Esophagus squamous epithelium (tissue), 5 donors: ENCODE measurements at places on chromosomes 3 and 15.

GRCh38 chr15:38189671-38190295 is 62.9 kb upstream of the SPRED1 start:
- no peaks in the 10 kb centered on the region for H3K36me3 ChIP-seq
- H3K4me3 ChIP-seq: no peak overlapping the region
- H3K27ac ChIP-seq: no peak overlapping the region
- H3K4me1 ChIP-seq: no peaks in the 10 kb centered on the region
- no peaks in the 10 kb centered on the region for H3K27me3 ChIP-seq

GRCh38 chr3:40191850-40192448 is 117.6 kb upstream of the EIF1B start:
- no peaks in the 10 kb centered on the region for H3K4me1 ChIP-seq
- DNase-seq: no peak
- no peak overlapping the region for H3K4me3 ChIP-seq

- H3K4me1 ChIP-seq: no peaks in the 10 kb centered on the region
- no peaks in the 10 kb centered on the region for H3K36me3 ChIP-seq
- H3K27me3 ChIP-seq: no peaks in the 10 kb centered on the region
- H3K4me3 ChIP-seq: no peak overlapping the region
Measured at GRCh38 chr3:8456412-8456811, 45.2 kb upstream of the LMCD1 start.

GRCh38 chr3:57150113-57150581 is 15.0 kb downstream of the IL17RD start:
- no peak for DNase-seq
- H3K27ac ChIP-seq: no peak overlapping the region
- H3K36me3 ChIP-seq: no peaks in the 10 kb centered on the region
- no peaks in the 10 kb centered on the region for H3K27me3 ChIP-seq
- H3K4me3 ChIP-seq: no peak overlapping the region
- H3K4me1 ChIP-seq: peaks cover 29% of the 10 kb centered on the region

- H3K27ac ChIP-seq: no peak overlapping the region
- H3K4me1 ChIP-seq: peaks cover 11% of the 10 kb centered on the region
- no peaks in the 10 kb centered on the region for H3K27me3 ChIP-seq
- H3K36me3 ChIP-seq: no peaks in the 10 kb centered on the region
- DNase-seq: no peak
Measured at GRCh38 chr3:188842639-188843038, 329.1 kb upstream of the TPRG1 start.

DNA sequence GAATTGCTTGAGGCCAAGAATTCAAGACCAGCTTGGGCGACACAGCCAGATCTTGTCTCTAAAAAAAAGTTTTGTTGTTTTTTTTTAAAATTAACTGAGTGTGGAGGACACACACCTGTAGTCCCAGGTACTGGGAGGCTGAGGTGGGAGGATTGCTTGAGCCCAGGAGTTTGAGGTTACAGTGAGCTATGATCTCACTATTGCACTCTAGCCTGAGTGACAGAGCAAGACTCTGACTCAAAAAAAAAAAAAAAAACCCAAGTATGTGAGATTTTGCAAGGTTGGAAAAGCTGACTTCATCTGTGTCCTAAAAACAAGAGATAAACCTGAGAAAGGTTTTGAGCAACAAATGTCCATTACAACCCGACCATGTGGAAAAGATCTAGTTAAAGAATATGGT is 5.4 kb upstream of the TOPBP1 start:
- H3K27ac ChIP-seq: no peak overlapping the region
- H3K4me1 ChIP-seq: peaks cover 21% of the 10 kb centered on the region
- H3K27me3 ChIP-seq: peaks cover 6% of the 10 kb centered on the region
- no peak for DNase-seq

DNA sequence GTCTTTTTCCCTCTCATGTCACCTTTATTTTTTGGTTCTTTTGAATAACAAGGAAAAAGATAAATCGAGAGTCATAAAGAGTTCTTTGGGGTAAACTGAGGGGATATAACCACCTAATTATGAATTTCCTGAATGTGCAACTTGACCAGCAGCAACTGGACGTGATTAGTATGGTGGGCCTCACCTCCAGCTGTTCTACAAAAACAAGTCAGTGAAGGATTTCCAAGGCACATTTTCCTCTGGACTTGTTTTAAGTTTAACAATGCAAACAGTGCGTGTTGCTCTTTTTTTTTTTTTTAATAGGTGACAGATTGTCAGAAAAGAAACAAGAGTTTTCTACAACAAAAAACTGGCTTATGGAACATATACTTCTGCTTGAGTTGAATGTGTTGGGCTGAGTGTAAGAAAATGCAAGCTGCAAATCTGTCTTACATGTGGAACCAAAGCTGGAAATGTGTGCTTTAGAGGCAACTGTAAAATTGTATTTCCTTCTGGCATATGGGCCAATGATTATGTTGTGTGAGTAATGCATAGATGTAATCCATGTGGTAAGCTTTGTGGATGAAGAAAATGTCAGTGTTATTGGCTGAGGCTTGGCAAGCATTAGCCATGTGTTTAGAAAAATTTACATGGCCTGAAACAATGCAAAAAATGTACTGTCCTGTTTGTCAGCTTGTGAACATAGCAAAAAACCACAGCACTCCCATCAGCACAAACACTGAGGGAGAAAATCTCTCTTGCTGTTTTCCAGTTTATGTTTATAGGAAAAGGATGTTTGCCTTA is 44.5 kb upstream of the FNDC3B start:
- no peak overlapping the region for H3K4me3 ChIP-seq
- no peaks in the 10 kb centered on the region for H3K27me3 ChIP-seq
- H3K36me3 ChIP-seq: no peaks in the 10 kb centered on the region
- no peak overlapping the region for H3K27ac ChIP-seq

DNA sequence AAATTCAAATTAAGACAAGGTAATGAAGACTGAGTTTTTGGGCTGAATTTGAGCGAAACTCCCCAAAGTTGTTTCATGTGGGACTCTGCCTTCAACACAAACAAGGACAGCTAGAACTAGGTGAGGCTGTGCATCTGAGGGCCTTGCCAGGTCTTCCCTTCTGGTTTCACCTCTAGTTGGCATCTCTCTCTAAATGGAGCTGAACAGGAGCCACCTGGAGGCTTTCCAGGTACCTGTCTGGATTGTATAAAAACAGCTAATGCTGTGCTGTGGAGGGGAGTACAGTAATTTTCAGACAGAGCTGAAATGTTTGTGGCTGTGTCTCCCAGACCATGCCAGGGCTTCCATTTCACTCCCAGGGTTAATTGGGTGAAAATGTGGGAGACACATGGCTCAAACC is 27.1 kb downstream of the TRIM71 start:
- H3K27me3 ChIP-seq: no peaks in the 10 kb centered on the region
- H3K4me1 ChIP-seq: no peaks in the 10 kb centered on the region
- DNase-seq: no peak
- H3K36me3 ChIP-seq: no peaks in the 10 kb centered on the region

DNA sequence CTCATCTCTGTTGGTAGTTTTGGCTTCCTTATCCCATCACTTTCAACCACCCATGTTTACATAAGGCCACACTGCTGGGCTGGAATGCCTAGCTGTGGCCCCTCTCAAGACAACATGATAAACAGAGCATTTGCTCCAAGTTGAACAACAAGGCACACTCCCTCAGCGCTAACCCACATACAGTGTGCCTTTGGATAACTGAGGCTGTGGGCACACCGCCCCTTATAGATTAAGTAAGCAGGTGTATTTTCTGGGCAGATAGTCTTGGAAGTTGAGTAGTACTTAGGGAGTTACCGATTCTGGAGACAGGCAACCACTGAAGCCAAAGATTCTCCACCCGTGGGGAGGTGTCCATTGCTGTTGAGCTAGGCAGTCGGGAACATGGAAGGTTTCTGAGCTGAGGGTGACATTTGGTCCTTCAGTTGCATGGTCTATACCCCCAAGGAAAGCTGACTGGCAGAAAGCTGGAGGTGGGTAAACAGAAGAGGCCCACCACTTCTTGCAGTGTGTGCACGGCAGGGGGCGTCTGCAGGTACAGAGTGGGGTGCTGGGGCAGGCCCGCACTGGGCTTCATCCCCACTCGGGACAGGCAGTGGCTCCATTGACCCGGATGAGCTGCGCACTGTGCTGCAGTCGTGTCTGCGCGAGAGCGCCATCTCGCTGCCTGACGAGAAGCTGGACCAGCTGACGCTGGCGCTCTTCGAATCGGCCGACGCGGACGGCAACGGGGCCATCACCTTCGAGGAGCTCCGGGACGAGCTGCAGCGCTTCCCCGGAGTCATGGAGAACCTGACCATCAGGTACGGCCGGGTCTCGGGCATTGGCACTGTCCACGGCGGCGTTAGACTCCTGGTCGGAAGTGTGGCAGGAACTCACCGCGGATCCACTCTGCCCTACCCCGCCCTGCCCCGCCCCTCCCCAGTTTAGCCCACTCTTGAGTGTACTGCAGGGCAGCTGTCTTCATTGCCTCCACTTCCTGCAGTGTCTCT is 16.8 kb downstream of the NOX5 start:
- no peaks in the 10 kb centered on the region for H3K27me3 ChIP-seq
- no peaks in the 10 kb centered on the region for H3K36me3 ChIP-seq
- H3K4me3 ChIP-seq: peak overlapping the region; percentile 7
- H3K4me1 ChIP-seq: peaks cover 5% of the 10 kb centered on the region
- no peak for DNase-seq

GRCh38 chr3:172675441-172676193 is 35.2 kb downstream of the NCEH1 start:
- H3K4me3 ChIP-seq: no peak overlapping the region
- H3K36me3 ChIP-seq: no peaks in the 10 kb centered on the region
- H3K27me3 ChIP-seq: no peaks in the 10 kb centered on the region
- no peak for DNase-seq

DNA sequence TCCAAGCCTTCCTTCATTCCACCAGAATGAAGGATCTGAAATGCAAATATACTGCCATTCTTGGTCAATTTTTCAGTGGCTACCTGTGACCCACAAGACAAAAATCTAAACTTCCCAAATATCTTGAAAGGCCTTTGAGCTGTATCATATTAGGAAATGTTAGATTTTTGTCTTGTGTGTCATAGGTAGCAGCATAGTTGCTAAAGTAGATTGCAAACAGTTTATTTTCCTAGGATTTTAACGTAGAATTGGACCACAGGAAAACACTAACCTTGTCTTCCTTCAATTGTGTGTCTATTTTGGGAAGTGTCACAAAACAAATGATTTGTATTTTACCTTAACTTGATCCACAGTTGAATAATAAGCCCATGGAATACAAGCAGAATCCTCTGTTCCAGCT is 42.4 kb downstream of the CP start:
- no peaks in the 10 kb centered on the region for H3K27me3 ChIP-seq
- H3K4me1 ChIP-seq: no peaks in the 10 kb centered on the region
- DNase-seq: no peak
- H3K36me3 ChIP-seq: no peaks in the 10 kb centered on the region
- no peak overlapping the region for H3K4me3 ChIP-seq

DNA sequence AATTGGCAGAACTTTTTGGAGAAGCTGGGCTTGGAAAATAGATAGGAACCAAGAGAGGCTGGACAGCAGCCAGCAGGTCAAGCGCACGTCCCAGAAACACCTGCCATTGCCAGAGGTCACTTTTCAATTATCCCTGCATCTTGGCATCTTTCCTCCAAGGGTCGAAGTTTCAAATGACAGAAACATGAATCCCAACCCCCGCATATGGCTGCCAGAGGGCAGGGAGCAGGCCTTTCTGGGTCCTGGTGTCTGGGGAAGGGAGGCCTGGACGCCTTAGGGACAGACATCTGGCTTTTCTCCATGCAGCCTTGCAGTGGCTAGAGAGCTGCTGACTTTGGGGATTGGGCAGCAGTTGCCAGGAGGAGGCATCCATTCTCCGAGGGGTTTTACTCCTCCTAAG is 164.5 kb upstream of the TPM1 start:
- H3K27ac ChIP-seq: no peak overlapping the region
- H3K4me1 ChIP-seq: peaks cover 2% of the 10 kb centered on the region
- no peak for DNase-seq
- H3K27me3 ChIP-seq: peaks cover 92% of the 10 kb centered on the region
- H3K4me3 ChIP-seq: no peak overlapping the region

DNA sequence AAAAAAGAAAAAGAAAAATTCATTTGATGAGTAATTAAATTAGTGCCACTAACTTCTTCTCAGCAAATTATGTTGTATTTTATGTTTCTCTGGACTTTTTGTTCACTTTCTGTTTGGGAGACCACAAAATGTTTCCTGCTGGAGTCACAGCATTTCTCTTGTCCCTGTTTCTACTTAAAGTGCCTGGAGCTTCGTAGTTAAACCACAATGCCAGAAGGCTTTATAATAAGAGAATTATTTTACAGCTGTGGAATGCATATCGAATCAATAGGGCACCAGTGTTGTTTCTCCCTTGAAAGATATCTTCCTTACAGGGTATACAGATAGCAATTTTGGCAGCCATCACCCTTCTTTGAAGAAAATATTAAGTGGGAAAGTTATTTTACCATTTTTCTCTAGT is 3.2 kb downstream of the DTWD1 start:
- no peaks in the 10 kb centered on the region for H3K27me3 ChIP-seq
- no peak for DNase-seq
- no peak overlapping the region for H3K27ac ChIP-seq

DNA sequence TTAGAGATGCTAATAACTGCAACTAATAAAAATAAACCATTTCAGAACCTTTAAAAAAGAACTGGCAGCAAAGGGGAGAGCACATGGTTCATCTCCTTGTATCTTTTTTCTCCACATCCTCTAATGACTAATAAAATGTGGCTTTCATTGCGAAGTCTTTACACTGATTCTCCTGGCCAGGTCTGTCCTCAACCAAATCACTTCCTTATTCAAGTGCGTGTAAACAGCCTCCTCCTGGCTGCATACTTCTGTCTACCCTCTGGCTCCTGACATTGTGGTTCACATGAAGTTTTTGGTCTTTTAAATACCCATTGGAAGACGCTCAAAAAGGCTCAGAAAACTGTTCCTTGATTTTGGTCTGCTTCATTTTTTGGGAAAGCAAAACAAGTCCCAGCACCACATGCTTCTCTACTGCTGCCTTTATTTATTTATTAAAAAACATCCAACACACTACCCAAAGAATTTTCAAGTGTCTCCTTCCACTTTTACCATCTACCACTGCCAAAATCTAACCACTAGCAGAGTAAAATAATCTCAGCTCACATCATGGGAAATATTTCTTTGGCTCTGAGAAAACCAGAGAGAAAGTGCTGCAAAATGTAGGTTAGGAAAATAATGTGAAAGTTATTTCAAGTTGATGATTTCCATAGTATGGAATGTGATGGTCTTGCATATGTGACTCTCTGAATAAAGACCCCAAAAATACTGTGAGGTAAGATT is 85.1 kb downstream of the EFL1 start:
- peaks cover 17% of the 10 kb centered on the region for H3K4me1 ChIP-seq
- peaks cover 4% of the 10 kb centered on the region for H3K36me3 ChIP-seq
- H3K4me3 ChIP-seq: no peak overlapping the region
- H3K27me3 ChIP-seq: no peaks in the 10 kb centered on the region
- no peak for DNase-seq

GRCh38 chr3:157738441-157738840 is 235.2 kb upstream of the VEPH1 start:
- no peak overlapping the region for H3K4me3 ChIP-seq
- no peaks in the 10 kb centered on the region for H3K36me3 ChIP-seq
- H3K27me3 ChIP-seq: no peaks in the 10 kb centered on the region
- DNase-seq: no peak
- H3K27ac ChIP-seq: no peak overlapping the region
- no peaks in the 10 kb centered on the region for H3K4me1 ChIP-seq

DNA sequence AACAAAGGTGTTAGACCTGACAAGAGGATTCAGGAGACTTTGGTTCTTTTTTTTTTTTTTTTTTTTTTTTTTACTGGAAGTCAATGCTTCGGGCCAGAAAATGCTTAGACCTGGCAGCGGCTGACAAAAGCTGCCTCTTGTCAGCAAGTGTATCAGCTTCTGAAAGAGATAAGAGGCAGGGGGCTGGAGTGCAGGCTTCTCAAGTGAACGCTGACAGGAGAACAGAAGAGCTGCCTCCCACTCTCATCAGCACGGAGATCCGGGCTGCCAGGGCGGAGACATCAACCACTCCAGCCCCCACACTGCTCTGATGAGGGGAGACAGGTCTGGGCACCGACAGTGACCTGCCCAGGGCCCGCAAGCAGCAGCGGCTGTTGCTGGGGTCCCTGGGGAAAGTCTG is 9.4 kb upstream of the SCN5A start:
- no peak overlapping the region for H3K4me3 ChIP-seq
- H3K36me3 ChIP-seq: no peaks in the 10 kb centered on the region
- DNase-seq: no peak
